Ascending aorta (tissue), 2 donors: ENCODE measurements at places on chromosomes 11 and 22.

GRCh38 chr11:116300232-116300631 lies 472.6 kb downstream of the BUD13 start:
- H3K27me3 ChIP-seq, result no peaks in the 10 kb centered on the region
- no peak for DNase-seq
- no peak overlapping the region for H3K4me3 ChIP-seq

- H3K4me3 ChIP-seq, result peak within 1 kb of the TSS; percentile 48
- H3K27ac ChIP-seq, result no peak within 1 kb of the TSS
- H3K4me1 ChIP-seq, result peaks cover 24% of the 10 kb centered on the region
- no peak for DNase-seq
- H3K27me3 ChIP-seq, result peaks cover 4% of the 10 kb centered on the region
Observed at GRCh38 chr22:39244496-39245129, at the start of gene PDGFB. PDGFB (minus strand) TSS chr22:39244982; CDS start chr22:39243963, 1,019 bp downstream.

DNA sequence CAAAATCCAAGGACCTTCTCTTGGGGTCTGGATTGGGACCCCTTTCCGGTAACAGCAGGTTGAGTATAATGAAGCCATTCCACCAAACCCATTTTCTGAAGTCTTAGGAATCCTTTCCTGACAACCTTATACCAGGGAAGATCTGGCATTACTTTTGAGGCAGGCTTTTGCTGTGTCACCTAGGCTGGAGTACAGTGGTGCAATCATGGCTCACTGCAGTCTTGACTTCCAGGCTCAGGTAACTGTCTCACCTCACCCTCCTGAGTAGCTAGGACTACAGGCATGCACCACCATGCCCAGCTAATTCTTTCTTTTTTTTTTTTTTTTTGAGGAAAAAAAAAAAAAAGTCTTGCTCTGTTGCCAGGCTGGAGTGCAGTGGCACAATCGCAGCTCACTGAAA lies 55.8 kb upstream of the TREH start:
- H3K27ac ChIP-seq, result no peak overlapping the region
- no peak overlapping the region for H3K4me3 ChIP-seq
- H3K27me3 ChIP-seq, result no peaks in the 10 kb centered on the region
- no peaks in the 10 kb centered on the region for H3K4me1 ChIP-seq

GRCh38 chr11:47987781-47988180 lies 7.4 kb downstream of the PTPRJ start:
- H3K27ac ChIP-seq, result no peak overlapping the region
- no peak for DNase-seq
- H3K4me3 ChIP-seq, result no peak overlapping the region
- peaks cover 2% of the 10 kb centered on the region for H3K4me1 ChIP-seq
- H3K27me3 ChIP-seq, result no peaks in the 10 kb centered on the region

DNA sequence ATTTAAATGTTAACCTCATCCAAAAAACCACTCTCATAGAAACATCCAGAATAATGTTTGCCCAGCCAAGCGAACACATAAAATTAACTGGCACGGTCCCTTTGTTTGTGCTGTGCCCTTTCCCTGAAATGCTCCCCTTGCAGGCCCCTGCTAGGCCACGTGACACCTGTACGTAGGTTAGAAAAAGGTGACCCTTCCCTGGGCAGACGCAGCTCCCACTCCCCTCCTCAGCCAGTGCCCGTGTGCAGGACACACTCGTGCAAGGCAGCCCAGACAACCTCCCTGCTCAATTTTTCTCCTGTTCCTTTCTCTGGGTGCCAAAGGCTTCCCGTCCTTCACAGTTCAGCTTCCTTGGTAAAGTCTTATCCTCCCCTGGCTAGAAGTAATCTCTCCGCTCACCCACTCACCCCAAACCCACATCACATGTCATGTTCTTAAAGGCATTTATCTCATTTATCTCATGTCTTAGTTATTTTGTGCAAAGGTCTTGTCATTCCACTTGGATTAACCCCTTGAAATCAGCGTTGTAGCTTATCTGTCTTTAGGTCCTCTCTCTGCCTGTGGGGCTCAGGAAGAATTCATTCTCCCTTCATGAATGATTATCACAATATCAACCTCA lies 20.7 kb downstream of the FAM83F start:
- H3K4me1 ChIP-seq, result no peaks in the 10 kb centered on the region
- no peak overlapping the region for H3K27ac ChIP-seq
- no peak for DNase-seq
- H3K4me3 ChIP-seq, result no peak overlapping the region

DNA sequence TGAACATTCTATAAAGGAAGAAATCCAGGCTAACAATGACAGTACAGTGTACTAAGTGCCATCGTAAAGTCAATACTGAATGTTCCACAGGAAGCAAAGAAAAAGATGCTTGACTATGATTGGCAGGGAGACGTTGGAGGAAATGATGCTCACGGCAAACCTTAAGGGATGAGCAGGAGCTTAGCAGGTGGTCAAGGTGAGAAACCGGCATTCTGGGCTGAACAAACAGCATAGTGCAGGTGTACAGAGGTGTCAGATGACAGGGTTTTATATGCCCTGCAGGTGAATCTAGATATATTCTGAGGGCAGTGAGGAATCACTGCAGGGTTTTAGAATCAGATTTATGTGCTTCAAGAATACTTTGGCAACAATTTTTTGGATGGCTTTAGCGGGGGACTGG lies 85.3 kb upstream of the HEPHL1 start:
- DNase-seq, result no peak
- H3K4me1 ChIP-seq, result no peaks in the 10 kb centered on the region
- no peaks in the 10 kb centered on the region for H3K27me3 ChIP-seq
- H3K27ac ChIP-seq, result no peak overlapping the region

GRCh38 chr11:75510723-75511019 lies 15.1 kb downstream of the GDPD5 start:
- no peaks in the 10 kb centered on the region for H3K27me3 ChIP-seq
- DNase-seq, result no peak
- no peak overlapping the region for H3K27ac ChIP-seq
- no peaks in the 10 kb centered on the region for H3K36me3 ChIP-seq
- H3K4me1 ChIP-seq, result peaks cover 3% of the 10 kb centered on the region

- no peaks in the 10 kb centered on the region for H3K27me3 ChIP-seq
- no peak for DNase-seq
- H3K27ac ChIP-seq, result no peak overlapping the region
- peaks cover 13% of the 10 kb centered on the region for H3K36me3 ChIP-seq
- no peaks in the 10 kb centered on the region for H3K4me1 ChIP-seq
Observed at GRCh38 chr22:46672731-46673130, 52.5 kb downstream of the GRAMD4 start.

- H3K4me1 ChIP-seq, result peaks cover 50% of the 10 kb centered on the region
- H3K27me3 ChIP-seq, result no peaks in the 10 kb centered on the region
- H3K27ac ChIP-seq, result peak overlapping the region; percentile 66
- peak; percentile 59 for DNase-seq
- H3K36me3 ChIP-seq, result peaks cover 62% of the 10 kb centered on the region
Observed at GRCh38 chr11:65430406-65431217, 8.0 kb downstream of the NEAT1 start.

- H3K36me3 ChIP-seq, result no peaks in the 10 kb centered on the region
- H3K27me3 ChIP-seq, result no peaks in the 10 kb centered on the region
- H3K27ac ChIP-seq, result peak overlapping the region; percentile 62
- H3K4me3 ChIP-seq, result no peak overlapping the region
Observed at GRCh38 chr22:30217698-30218560, 28.6 kb downstream of the LIF start.

- no peak overlapping the region for H3K4me3 ChIP-seq
- no peaks in the 10 kb centered on the region for H3K4me1 ChIP-seq
- no peaks in the 10 kb centered on the region for H3K27me3 ChIP-seq
- DNase-seq, result no peak
- H3K27ac ChIP-seq, result no peak overlapping the region
Observed at GRCh38 chr22:50417411-50418210, 57.2 kb downstream of the SBF1 start.

DNA sequence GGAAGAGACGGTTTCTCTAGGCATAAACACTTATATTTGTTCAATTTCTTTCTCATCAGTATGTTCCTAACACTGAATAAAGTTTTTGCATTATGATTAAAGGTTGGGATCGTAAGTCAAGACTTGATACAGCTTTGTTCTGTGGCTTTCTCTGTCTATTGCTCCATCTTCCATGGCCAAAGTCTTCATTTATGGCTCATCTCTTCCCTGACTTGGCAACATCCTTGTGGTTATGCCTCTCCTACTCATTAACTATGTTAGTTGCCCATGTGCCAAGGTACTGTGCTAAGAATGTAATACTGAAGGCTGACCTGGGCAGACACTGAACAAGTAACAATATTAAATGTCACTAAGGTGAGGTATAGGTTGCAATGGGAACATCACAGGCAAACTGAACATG lies 1.6 kb upstream of the ACCSL start:
- no peaks in the 10 kb centered on the region for H3K27me3 ChIP-seq
- no peaks in the 10 kb centered on the region for H3K4me1 ChIP-seq
- H3K36me3 ChIP-seq, result no peaks in the 10 kb centered on the region
- H3K27ac ChIP-seq, result no peak overlapping the region

- no peaks in the 10 kb centered on the region for H3K36me3 ChIP-seq
- H3K27ac ChIP-seq, result no peak overlapping the region
- no peaks in the 10 kb centered on the region for H3K4me1 ChIP-seq
Observed at GRCh38 chr22:44934454-44934735, 75.4 kb downstream of the PHF21B start.

DNA sequence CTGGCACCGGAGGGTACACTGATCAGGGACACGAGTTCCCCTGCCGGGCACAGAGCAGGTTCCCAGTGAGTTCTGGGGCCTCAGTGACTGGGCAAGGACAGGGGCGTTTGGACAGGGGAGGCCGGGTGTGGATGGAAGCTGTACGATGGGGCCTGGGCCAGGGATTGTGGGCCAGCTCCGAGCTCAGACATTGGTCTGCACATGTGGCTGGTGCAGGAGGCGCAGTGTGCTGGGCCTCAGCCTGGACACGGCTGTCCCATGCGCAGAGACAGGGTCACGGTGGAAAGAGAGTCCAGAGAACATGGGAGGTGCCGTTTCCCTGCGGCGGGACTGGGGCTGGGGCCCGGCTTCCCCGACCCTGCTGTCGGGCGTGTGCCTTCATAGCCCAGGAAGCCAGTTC lies 60.7 kb downstream of the CDKN1C start:
- H3K27me3 ChIP-seq, result no peaks in the 10 kb centered on the region
- no peak for DNase-seq
- H3K4me1 ChIP-seq, result peaks cover 28% of the 10 kb centered on the region
- peak overlapping the region; percentile 40 for H3K4me3 ChIP-seq

GRCh38 chr11:65207918-65208784 lies 26.4 kb downstream of the CAPN1 start:
- no peaks in the 10 kb centered on the region for H3K4me1 ChIP-seq
- peak; percentile 55 for DNase-seq
- no peaks in the 10 kb centered on the region for H3K27me3 ChIP-seq
- H3K36me3 ChIP-seq, result peaks cover 84% of the 10 kb centered on the region
- H3K4me3 ChIP-seq, result no peak overlapping the region

DNA sequence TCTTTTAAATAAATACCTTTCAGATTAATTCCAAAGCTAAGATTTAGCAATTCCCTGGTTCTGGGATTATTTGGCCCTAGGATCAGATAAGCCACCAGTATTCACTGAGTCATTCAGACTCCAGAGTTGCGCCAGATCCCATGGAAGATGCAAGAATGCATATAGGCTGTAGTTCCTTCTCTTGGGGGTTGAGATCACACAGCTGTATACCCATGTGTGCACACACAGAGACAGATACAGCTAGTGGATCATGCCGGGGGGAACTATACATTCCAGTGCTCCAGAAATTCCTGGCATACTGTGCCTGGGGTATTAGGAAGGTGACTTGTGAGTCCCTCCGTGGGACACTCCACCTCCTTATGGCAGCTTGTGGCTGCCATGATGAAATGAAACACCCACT lies 75.4 kb downstream of the ZBTB16 start:
- DNase-seq, result peak; percentile 85
- H3K27me3 ChIP-seq, result no peaks in the 10 kb centered on the region
- H3K27ac ChIP-seq, result peak overlapping the region; percentile 92
- peaks cover 89% of the 10 kb centered on the region for H3K4me1 ChIP-seq
- peaks cover 26% of the 10 kb centered on the region for H3K36me3 ChIP-seq
- H3K4me3 ChIP-seq, result no peak overlapping the region

DNA sequence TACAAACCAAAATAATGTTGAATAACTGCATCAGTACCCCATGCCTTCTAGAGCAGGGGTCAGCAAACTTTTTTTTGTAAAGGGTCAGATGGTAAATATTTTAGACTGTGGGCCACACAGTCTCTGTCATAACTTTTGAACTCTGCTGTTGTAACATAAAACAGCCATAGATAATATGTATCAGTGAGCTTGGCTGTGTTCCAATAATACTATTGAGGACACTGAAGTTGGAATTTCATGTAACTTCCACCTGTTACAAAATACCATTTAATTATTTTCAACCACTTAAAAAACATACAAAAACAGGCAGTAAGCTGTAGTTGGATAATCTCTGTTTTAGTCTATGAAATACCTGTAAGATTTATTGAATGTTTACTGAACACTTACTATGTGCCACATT lies 55.2 kb downstream of the PICALM start:
- H3K27me3 ChIP-seq, result no peaks in the 10 kb centered on the region
- DNase-seq, result no peak
- H3K4me1 ChIP-seq, result no peaks in the 10 kb centered on the region
- no peak overlapping the region for H3K27ac ChIP-seq

DNA sequence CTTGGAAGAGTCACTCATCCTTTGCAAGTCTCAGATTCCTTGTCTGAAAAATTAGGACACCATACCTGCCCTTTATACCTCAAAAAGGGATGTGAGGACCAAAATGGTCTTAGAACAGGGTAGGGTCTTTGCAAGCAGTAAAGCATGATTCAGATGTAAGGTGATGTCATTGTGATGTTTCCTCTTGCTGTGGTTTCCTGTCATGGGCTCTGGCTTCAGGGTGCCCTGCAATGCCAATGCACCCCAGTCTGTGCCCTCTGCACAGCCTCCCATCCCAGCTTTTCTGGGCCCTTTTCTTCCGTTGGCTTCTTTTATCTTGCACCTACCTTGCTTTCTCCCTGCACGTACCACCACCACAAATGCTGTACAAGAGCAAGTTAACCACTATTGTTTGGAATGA lies 87.8 kb upstream of the NNMT start:
- no peak overlapping the region for H3K4me3 ChIP-seq
- DNase-seq, result no peak
- H3K36me3 ChIP-seq, result peaks cover 65% of the 10 kb centered on the region
- peaks cover 22% of the 10 kb centered on the region for H3K4me1 ChIP-seq
- no peak overlapping the region for H3K27ac ChIP-seq
- H3K27me3 ChIP-seq, result no peaks in the 10 kb centered on the region

- H3K27ac ChIP-seq, result no peak overlapping the region
- H3K36me3 ChIP-seq, result no peaks in the 10 kb centered on the region
- no peaks in the 10 kb centered on the region for H3K27me3 ChIP-seq
- no peaks in the 10 kb centered on the region for H3K4me1 ChIP-seq
- no peak for DNase-seq
Observed at GRCh38 chr11:71527576-71528210, 626 bp downstream of the KRTAP5-7 start.

GRCh38 chr11:22699388-22699787 lies 33.0 kb downstream of the GAS2 start:
- no peak for DNase-seq
- H3K4me1 ChIP-seq, result no peaks in the 10 kb centered on the region
- no peaks in the 10 kb centered on the region for H3K27me3 ChIP-seq
- H3K4me3 ChIP-seq, result no peak overlapping the region

GRCh38 chr11:60363542-60364470 lies 14.5 kb upstream of the MS4A7 start:
- peak overlapping the region; percentile 19 for H3K4me3 ChIP-seq
- no peak overlapping the region for H3K27ac ChIP-seq
- H3K36me3 ChIP-seq, result no peaks in the 10 kb centered on the region
- no peaks in the 10 kb centered on the region for H3K4me1 ChIP-seq
- H3K27me3 ChIP-seq, result no peaks in the 10 kb centered on the region

- H3K36me3 ChIP-seq, result no peaks in the 10 kb centered on the region
- H3K4me1 ChIP-seq, result no peaks in the 10 kb centered on the region
- H3K27ac ChIP-seq, result no peak overlapping the region
- no peak overlapping the region for H3K4me3 ChIP-seq
- no peak for DNase-seq
- no peaks in the 10 kb centered on the region for H3K27me3 ChIP-seq
Observed at GRCh38 chr11:118703563-118704106, 24.2 kb upstream of the TREH start.
